GM23338 (cell line): ENCODE measurements at places on chromosomes 6 and 20. TPM values are rescaled to one million over a fixed set of nuclear protein-coding genes. Genes with fewer than 3 reads are reported as not detected.

DNA sequence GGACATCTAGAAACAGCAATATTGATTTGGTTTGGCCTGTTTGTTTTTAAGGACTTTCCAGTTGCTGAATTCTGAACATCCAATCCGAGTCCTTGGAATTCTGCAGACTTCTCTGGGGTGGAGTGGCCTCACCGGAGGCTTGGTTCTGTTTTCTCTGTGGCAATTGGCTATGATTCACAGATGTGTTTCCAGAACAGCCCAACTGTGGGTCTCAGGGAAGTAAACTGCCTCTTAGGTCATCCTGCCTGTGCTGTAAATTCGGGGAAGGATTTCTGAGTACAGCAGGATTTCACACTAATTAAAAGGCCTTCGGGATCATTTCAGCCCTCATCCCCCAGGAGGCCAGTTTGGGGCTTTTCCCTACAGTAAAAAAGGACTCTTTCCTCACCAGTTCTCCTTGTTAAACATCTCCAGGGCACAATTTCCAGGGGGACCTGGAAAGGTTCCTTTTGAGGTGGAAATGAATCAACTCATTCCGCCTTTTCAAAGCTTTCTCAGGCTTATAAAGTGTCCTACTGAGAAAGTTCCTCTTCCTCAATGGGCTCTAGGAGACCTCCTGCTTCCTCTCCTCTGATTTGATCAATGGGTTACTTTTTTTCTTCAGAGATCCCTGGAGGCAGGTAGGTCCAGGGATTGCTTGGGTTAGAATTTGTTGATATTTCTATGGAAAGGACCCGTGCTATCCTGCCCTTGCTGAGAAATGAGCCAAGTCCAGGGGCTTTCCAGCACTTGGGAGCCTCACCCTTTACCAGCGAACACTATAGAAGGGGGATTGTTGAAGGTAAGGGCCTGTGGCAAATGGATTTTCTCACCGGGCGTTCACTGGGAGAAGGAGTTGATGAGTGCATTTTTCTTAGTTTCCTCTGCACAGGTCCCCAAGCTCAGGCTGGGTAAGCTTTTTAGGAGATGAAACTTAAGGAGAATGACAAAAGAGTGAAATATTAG lies 114.6 kb downstream of the CLIC5 start:
- H3K36me3 ChIP-seq = no peaks in the 10 kb centered on the region
- H3K4me3 ChIP-seq = no peak overlapping the region
- H3K4me1 ChIP-seq = peaks cover 28% of the 10 kb centered on the region
- H3K27ac ChIP-seq = peak overlapping the region; percentile 66; the same call in 1 of the 2 replicates
- H3K27me3 ChIP-seq = no peaks in the 10 kb centered on the region
- DNase-seq = peak; percentile 21

DNA sequence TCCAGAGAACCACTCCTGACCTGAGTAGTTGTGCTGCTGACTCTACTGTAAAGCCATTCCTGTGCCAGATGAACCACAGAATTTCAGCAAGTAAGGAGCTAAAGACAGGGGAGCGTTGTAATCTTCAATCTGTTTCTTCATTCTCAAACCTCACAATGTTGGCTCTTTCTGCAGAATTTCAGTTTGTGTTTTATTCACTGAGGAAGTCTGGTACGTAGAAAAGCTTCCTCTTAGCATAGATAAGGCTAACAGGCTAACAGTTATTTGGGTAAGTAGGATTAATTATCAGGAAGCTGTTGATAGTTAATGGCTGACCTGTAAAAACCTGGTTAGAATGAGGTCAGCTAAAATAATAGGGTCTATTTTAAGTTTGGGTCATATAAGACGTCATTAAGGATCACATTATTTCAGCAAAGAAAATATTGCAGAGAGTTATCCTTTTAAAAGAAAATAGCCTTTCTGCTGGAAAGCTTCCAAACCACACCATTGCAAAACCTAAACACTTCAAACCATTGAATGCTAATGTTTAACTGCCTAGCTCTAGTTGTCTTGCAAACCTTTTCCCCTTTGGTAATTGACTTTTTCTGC lies 14.1 kb upstream of the TENT5A start:
- H3K27ac ChIP-seq = no peak overlapping the region
- DNase-seq = no peak
- H3K27me3 ChIP-seq = no peaks in the 10 kb centered on the region
- H3K36me3 ChIP-seq = no peaks in the 10 kb centered on the region

- no peaks in the 10 kb centered on the region for H3K4me1 ChIP-seq
- H3K36me3 ChIP-seq = no peaks in the 10 kb centered on the region
- H3K27ac ChIP-seq = no peak overlapping the region
Observed at GRCh38 chr6:3636060-3636459, 115.5 kb downstream of the PXDC1 start.

GRCh38 chr6:30511169-30511546 lies 21.8 kb downstream of the HLA-E start:
- H3K4me3 ChIP-seq = no peak overlapping the region
- H3K36me3 ChIP-seq = no peaks in the 10 kb centered on the region
- no peaks in the 10 kb centered on the region for H3K4me1 ChIP-seq
- no peaks in the 10 kb centered on the region for H3K27me3 ChIP-seq

DNA sequence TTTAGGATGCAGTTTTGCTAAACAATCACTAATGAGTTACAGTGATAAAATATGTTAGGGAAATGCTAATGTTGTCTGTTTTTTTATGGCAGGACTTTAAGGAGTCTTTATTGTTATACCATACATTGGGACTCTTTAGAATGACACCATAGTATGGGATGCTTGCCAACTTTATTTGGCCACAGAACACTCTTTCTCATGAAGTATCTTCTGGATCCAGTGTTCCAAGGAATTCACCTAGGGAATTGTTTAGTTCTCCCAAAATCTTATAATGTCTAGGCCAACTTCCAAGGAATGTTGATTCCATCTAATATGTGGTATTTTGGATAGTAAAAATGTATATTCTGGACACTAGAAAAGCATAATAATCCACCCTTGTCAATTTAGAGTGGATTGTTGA lies 3.3 kb downstream of the RIN2 start:
- no peak for DNase-seq
- no peaks in the 10 kb centered on the region for H3K36me3 ChIP-seq
- H3K4me3 ChIP-seq = no peak overlapping the region
- H3K27ac ChIP-seq = no peak overlapping the region

DNA sequence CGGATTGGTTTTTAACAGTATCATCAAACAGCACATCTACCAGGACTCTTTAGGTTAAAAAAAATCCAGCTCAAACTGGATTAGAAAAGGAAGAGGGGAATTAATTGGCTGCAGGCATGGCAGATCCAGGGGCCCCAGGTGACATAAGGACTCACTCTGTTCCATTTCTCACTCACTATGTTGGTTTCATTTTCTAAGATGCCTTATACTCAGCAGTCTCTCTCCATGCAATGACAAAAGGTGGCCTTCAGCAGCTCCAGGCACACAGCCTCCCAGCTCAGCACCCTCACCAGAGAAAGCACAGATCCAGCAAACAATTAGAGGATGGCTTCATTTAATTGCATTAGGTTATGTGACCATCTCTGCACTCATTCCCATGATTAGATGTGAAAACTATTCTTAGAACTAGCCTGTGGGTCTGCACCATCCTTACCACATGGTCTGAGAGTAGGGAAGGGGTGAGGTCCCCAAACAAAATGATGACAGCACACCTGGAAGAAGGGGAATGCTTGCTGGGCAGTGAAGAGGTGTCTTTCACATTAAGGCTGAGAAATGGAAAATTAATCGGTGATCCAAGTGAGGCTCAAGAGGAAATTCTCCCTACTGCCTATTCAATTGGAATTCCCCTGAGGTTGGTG lies 243.1 kb downstream of the CDH26 start:
- no peak overlapping the region for H3K4me3 ChIP-seq
- no peaks in the 10 kb centered on the region; the same call in 1 of the 2 replicates for H3K36me3 ChIP-seq
- no peaks in the 10 kb centered on the region for H3K27me3 ChIP-seq

DNA sequence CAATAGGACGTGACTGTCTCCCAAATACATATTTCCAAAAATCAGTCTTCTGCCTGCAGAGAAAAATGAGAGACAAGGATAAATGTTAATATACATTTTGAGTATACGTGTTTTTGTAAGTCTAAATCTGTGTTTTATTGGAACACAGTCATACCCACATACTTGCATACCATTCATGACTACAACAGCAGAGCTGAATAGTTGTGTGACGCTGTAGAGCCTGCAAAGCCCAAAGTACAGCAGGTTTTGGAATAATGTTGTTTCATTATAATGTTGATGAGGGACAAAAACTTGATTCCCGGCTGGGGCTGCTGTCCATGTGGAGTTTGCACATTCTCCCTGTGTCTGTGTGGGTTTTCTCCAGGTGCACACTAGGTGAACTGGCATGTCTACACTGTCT lies 23.8 kb upstream of the FBXO9 start:
- H3K27me3 ChIP-seq = no peaks in the 10 kb centered on the region
- H3K36me3 ChIP-seq = no peaks in the 10 kb centered on the region
- no peak overlapping the region for H3K4me3 ChIP-seq
- H3K4me1 ChIP-seq = peaks cover 12% of the 10 kb centered on the region
- H3K27ac ChIP-seq = no peak overlapping the region

DNA sequence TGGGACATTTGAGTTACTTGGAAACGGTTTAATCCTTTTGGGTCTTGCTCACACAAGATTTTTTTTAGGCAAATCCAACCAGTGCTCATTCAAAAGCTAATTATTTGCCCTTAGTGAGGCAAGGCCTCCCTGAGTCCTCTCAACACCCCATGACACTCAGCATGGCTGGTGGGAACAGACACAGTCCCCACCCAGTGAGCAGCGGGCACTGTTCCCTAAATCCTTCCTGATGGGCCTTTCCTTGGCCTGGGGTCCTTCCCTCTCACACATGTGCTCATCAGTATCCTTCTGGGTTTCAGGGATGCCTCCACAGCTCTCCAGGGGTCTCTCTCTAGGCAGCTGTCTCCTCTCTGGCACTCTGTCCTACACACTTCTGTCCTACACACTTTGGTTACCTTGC lies 28.0 kb downstream of the PLAGL2 start:
- no peaks in the 10 kb centered on the region for H3K4me1 ChIP-seq
- no peak for DNase-seq
- no peak overlapping the region for H3K4me3 ChIP-seq
- H3K36me3 ChIP-seq = no peaks in the 10 kb centered on the region
- H3K27me3 ChIP-seq = no peaks in the 10 kb centered on the region
- no peak overlapping the region for H3K27ac ChIP-seq

The TFAP2C gene
- 9.4 and 11.9 TPM in 2 replicates for total RNA-seq

The ADGRF1 gene
- not detected in 2 replicates for total RNA-seq
